ENCODE measurements at places on chromosomes 13 and 19.

DNA sequence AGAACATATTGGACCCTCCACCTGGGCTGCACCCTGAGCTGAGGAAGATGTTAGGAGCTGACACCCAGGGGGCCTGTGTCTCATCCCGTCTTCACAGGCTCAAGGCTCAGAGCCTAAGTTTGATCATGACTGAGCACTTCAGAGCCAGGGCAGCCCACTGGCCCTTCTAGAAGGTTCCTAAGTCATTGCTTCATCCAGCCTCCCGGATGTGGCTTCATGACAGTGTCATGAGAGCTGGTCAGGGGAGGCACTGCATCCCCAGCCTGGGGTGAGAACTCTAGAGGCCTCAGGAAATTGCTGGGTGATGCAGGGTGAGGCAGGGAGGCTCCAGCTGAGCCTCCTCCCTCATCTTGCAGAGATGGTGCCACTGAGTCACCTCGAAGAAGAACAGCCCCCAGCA lies 24.9 kb upstream of the PIK3R2 start:
- DNase-seq = no peak

DNA sequence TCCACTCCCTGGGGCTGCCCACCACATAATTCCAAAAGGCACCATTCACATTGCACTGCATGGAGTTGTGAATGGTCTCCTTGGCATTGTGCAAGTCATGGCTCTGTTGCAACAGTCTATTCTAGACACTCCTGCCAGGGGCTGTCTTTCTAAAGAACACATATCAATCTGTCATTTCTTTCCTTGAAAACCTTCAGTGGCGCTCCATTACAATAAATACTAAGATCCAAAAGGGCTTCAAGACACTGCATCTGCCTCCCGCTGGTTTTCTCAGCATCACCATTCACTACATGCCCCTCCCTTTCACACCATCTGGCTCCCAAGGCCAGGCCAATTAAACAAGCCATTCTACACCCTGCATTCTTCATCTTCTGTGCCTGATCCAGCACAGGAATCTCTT lies 32.2 kb upstream of the TM9SF2 start:
- no peak for DNase-seq

DNA sequence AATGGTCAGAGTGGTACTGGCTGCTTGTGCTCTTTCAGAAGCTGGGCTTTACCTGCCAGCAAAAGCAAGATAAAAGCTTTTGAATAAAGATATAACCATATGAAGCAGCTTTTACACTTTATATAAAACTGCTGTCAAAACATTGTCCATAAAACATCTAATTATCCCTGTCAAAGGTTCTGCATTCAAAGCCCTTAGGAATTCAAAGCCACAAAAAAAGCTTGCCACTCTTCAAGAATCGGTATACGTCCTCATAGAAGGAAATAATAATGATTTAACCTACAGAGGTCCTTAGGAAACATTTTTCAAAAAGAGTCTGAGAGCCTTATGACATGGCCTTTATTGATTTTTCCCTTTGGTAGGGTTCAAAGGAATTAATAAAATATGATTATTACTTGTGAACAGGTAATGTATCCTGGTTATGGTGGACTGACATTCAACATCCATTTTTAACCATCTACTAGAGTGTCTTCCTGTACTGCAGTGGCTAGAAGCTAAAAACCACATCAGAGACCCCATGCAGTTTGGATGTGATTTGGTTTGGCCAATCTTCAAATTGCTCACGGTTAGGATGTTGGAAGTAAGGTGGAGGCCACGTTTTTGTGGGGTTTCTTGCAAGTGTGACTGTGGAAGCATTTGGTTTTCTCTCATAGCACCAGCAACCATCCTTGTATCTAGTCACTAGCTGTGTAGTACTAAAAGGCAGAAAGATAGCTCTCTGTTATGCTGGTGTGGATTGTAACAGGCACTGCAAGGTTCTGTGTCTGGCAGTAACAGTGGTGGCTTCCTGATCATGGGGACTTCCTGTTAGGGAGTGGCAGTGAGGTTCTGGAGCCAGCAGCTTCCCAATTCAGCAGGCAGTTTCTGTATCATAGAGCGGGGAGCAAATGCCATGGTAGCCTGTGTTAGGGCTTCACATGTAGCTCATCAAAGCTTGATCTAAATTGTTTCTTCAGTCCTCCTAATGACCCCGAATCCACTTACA lies 441.5 kb downstream of the DIAPH3 start:
- DNase-seq = no peak

GRCh38 chr19:958967-959855 lies 24.9 kb upstream of the WDR18 start:
- no peak for DNase-seq
